Prostate gland (tissue), 2 donors: ENCODE measurements at places on chromosomes 2 and 18.

- DNase-seq: no peak
Observed at GRCh38 chr18:47747260-47747795, 183.1 kb downstream of the SMAD2 start.

DNA sequence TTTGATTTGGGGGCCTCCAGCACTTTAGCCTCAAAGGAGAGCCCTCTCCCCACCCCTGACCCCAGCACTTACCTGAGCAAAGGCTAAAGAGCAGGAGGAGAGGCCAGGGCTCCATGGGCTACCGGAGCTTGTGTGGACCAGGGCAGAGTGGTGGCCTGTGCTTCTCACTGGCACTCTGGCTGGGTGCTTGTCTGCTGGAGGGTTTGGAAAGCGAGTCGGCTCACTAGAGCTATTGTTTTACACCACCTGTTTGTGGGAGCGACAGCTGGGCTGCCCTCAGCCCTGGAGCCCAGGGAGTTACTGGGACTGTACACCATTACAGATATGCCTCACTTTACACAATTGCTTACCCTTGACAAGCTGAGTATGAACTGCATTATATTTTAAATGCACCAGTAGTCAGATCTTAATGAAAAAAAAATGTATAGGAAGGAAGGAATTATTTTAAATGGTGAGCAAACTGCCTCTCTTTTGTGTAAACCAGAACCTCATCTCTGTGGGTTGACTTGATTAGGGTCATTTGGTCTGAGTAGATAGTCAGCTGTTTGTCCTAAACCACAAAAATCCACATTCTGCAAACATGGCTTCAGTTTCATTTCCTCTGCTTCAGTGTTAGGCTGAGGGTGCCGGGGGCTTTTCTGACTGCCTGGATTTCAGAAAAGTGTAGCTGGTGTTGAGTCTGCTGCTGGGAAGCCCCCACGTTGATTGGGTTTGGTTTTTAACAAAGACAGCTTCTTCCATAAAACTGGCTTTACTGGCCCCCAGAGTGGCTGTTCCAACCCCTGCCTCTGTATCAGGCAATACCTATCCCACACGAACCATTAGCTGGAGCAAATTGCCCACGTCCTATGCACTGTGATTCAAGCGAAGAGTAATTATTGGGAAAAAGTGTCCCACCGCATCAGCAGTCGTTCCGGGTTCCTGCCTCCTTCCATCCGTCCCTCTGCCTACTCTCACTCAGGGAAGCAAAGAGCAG is at the start of gene CHRNA1:
CHRNA1 (minus strand) TSS at position 193 of the 976 bp plus-strand sequence; CDS start at position 115, 78 bp downstream.
- no peak for DNase-seq

GRCh38 chr2:104638190-104638858 is 215.6 kb upstream of the POU3F3 start:
- no peak for DNase-seq

DNA sequence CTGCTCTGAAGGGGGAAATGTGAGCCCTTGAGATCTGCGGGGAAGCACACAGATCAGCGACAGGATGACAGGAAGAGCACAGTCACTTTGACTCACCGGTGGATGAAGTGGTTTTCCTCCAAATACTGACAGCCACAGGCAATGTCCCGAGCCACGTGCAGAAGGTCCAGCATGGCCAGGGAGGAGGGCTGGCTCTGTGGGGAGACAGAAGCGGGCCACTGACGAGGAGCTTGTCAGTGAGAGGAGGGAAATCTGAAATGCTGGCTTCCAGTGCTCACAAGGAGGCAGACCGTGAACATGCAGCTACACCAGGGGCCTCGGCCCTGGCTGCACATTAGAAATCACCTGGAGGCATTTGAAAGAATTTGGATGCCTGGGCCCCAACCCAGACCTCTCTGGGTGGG is 98.7 kb downstream of the CLIP4 start:
- DNase-seq: no peak

DNA sequence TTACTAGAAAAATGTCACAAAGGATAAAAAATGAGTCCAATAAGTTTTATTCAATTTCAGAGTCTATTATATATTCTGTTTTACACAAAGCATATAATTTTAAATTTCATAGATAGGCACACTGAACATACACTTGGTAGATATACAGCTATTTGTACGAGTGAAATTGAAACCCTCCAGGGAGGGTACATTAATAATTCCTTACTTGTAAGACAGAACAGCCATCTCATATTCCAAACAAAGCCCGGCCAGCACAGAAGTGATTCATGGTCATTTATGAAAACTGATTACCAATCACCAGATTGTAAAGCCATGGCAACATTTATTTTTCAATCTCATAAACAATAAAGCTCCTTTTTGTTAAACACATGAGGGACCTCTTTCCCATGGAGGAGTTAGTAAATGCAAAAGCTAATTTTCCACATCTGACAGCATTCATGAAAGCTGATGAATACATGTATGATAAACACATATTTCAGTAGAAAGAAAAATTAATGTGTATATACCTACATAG is 190.6 kb downstream of the TDRD15 start:
- no peak for DNase-seq

- DNase-seq: no peak
Observed at GRCh38 chr2:170723446-170723958, 8.4 kb downstream of the SP5 start.

- DNase-seq: no peak
Observed at GRCh38 chr2:179417436-179417949, 152.9 kb upstream of the SESTD1 start.

GRCh38 chr2:88690591-88691338 is 708 bp upstream of the RPIA start:
- no peak for DNase-seq

DNA sequence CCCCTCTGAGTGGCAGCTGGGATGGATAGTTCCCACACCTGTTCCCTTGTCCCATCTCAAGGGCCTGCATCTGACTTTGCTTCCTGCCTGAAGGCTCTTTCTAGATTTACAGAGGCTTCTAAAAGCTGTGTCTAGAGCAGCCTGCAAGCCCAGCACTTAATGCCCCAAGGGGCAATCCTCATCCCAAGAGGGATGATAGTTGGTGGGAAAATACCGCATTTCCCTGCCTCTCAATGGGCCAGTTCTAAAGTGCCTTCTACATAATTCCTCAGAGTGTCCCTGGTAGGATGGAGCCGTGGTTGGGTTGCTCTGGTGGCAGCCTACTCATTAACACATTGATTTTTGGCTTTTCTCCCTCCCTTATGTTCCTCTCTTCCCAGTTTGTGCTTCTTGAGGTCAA is 29.5 kb downstream of the LAMA3 start:
- DNase-seq: no peak

DNA sequence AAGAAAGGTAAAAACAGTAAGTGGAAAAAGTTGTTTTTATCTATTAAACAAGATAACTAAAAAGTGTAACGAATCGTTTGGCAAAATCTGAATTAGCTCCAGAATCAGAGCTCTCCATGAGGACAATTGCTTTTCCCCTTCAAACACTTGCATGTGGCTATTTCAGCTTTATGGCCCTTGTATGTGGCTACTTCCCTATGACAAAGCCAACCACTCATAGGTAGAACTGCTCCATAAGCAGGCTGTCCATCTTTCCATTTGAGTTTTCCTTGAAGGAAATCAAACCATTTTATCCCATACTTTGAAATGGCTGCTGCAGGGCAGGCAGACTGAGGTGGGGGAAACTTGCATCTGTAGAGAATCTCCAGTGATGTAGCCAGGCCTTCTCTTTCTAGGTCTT is 445.5 kb upstream of the ID2 start:
- no peak for DNase-seq
